Fibroblast of skin of scalp (primary cell): ENCODE measurements at places on chromosomes 1 and 21.

DNA sequence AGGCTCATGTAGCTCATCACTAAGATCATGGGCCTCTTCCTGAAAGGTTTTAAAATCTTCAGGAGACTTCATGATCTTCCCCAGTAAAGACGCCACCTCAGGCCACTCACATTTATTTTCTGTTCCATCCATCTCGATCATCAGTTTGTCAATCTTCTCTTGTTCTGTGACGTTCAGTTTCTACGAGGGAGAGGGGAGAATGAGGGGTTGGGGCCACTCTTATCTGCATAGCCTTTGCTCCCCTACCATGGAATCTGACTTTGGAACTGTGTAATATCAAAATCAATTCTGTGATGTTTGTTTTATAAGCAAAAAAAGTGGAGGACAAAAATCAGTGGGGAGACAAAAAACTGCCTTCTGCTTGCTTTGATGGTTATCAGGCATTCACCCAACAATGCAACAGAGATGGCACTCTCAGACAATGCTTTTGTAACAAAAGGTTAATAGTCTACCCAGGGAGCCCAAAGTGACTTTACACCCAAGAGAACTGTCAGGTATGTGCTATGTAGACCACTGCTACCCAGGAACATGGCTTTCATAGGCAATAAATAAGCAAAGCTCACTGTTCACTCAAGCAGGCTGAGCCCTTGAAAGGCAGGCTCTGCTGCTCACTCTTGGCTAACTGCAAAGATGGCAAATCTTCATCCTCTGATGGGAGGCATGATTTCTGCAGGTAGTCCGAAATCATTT is 10.5 kb downstream of the ENO1 start:
- DNase-seq, result no peak

GRCh38 chr1:61318319-61319125 is 236.2 kb downstream of the NFIA start:
- DNase-seq, result peak; percentile 77

GRCh38 chr1:150552128-150552910 is 3.1 kb downstream of the ADAMTSL4 start:
- peak; percentile 80 for DNase-seq

DNA sequence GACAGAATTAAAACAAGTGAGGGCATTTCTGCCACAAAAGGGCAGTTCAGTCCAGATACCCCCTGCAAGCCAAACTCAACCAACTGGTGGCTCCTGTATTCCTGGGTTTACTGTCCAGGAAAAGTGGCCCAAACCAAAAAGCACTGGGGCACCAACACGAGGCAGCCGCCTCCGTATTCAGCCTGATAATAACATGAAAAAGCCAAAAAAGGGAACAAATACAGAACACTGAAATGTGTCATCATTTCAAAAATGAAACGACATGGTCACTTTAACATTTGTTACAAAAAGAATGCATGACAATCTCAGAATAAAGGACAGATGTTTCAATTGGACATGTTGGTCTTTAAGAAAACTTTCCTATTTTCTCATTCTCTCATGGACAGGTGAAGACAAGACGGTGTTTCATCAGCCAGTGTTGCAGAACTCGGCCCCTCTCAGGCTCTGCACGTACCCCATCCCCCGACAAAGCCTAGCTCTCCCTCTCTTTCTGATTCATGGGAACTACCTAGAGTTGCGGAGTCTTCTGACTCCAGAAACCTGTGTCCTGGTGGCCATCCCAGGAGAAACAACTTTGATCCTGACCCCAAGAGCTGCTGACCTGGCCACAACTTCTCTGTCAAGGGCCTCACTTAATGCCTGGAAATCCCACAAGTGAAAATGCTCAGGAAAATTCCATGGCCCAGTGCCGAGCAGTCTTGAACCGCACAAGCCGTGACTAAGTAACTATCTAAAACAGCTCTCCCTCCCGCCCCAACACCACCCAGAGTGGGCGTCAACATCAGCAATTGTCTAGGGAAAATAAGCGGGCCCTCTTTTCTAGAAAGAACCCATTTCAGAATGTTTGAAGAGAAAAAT is 27.1 kb downstream of the ZBTB17 start:
- DNase-seq, result peak; percentile 93

- DNase-seq, result no peak
Observed at GRCh38 chr1:3114846-3115245, 45.8 kb downstream of the PRDM16 start.

DNA sequence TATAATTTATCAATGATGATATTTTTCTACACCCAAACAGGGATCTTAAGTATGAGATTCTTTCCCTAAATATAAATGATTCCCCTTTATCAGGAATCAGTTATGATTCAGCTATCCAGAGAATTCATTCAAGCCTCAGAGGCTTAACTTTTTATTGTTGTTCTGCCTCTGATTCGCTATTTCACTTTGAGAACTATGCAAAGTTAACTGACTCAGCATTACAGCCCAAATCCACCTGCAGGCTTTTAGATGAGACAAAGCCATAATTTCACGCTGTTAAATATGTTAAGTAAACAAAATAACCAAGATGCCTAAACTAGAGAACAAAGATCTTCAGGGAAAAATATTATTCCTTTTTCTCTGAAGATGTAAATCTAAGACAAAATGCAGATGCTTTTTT is 8.5 kb downstream of the SCYL3 start:
- no peak for DNase-seq

- DNase-seq, result no peak
Observed at GRCh38 chr1:189499736-189500135, 977.9 kb downstream of the BRINP3 start.

GRCh38 chr1:178819123-178819522 is 51.8 kb downstream of the ANGPTL1 start:
- no peak for DNase-seq

GRCh38 chr1:92936865-92937264 is 24.4 kb downstream of the DIPK1A start:
- no peak for DNase-seq

DNA sequence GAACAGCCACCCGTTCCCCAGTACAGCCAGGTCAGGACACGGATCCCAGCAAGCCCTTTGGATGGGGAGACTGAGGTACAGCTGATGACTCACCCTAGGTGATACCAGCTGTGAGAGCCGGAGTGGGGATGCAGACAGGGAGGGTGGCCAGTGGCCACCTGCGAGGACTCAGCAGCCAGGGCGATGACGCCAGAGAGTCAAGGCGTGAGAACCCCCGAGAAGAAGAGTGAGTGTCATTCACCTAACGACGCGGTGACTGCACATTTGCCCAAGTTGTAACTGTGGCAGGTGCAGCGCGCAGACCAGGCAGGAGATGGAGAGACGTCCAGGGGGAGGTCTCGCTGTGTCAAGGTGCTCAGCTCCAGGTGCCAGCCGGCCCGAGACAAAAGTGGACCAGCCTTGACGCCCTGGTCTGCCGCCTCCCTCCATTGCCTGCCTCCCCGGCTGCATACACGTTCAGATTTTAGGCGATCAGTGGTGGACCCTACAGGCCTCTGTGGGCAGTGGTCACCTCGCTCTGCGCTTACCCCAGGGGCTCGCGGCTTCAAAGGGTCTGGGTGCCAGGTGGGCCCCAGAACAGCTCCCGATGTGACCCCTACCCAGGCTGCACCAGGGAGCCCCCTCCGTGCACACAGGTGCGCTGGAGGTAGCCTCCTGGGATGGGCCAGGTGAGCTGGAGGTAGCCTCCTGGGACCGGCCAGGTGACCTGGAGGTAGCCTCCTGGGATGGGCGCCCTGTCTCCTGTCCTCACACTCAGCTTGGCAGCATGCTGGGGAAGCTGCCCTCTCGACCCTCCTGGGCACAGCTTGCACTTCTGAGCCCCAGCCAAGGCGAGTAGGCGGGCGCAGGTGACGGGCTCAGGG is 11.9 kb downstream of the LRRC3 start:
- no peak for DNase-seq

GRCh38 chr1:45348966-45349677 is 8.9 kb upstream of the MUTYH start:
- no peak for DNase-seq

DNA sequence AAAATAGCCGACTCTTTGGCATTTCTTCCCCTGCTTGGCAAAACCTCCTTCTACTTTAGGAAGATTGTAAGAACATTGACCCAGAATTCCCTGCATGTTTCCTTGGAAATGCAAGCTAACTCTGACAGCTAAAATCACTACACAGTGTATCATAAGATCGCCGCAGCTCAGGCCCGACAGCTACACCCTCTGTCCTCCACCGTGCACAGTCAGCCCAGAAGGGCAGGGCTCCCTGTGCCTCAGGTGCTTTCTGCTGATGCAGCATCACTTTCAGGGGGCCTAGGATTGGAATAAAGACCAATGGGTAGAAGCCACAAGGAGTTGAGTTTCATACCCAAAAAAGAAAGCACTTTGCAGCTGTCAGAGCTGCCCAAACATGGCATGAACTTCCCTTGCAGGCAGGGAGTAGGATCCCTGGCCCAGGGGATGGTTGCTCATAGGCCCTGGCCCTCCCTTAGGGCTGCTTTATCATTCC is 145.3 kb downstream of the SEC16B start:
- DNase-seq, result no peak

DNA sequence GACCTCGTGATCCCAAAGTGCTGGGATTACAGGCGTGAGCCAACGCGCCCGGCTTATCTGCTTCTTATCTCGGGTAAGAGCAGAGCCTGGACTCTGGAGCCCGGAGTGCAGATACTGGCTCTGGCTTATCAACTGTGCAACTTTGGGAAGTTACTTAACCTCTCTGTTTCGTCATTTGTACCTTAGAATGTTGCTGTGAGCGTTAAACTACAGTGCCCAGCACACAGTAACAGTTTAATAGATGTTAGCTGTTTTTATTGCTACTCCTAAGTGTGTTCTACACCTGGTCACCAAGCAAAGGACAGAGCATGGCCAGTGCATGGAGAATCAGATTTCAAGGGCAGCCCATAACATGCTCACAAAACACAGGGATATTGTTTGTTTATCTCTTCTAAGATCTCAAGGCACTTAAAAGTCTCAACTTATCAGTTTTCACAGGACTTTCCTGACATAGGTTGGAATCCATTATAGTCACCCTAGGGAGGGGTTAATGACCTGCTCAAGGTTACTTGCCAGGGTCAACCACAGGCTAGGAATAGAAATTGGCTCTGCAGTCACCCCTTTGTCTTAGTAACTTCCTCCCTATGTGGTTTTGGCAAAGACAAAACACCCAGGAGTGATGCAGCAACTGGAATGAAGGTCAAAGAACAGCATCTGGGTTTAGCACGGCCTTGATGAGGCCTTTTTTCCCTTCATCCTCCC is 22.5 kb upstream of the SRP9 start:
- DNase-seq, result peak; percentile 79

DNA sequence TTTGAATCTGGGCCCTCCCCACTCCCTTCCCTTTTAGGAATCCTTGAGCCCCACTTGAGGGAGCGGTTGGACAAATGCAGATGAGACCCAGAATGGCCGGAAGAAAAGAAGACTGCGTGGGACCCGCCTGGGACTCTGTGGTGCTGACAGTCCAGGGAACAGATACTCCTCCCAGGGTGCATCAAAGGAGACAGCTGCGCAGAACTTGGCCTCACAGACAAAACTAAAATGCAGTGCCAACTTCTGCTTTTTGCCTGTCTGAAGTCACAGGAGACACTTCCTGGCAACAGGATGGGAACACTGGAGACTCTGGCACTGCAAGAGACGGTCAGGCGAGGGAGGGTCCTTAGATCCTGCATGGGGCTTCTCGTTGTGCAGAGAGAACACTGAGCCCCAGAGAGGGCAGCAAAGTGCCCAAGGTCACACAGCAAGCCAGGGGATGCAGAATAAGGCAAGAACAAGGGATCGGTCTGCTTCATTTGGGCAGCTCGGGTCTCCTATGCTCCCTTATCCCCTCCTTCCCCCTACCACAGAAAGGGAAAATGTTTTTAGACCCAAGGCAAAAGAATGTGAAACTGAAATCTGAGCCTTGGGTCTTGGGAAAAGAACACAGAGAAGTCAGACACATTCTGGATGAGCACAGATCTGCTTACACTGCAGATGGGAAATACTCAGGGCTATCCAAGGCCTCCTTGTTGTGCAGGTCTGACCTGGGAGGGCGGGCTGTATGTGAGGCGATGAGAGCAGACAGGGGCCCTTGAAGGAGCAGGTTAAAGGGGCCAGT is 182.4 kb downstream of the TRABD2B start:
- DNase-seq, result no peak

DNA sequence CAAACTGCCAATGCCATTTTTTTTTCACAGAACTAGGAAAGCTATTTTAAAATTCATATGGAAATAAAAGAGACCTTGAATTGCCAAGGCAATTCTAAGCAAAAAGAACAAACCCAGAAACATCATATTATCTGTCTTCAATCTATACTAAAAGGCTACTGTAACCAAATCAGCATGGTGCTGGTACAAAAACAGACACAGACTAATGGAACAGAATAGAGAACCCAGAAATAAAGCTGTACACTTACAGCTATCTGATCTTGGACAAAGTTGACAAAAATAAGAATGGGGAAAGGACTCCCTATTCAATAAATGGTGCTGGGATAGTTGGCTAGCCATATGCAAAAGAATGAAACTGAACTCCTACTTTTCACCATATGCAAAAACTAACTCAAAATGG is 50.5 kb downstream of the RGS4 start:
- DNase-seq, result no peak

- DNase-seq, result no peak
Observed at GRCh38 chr1:93541045-93541444, 93.1 kb downstream of the FNBP1L start.

GRCh38 chr1:145884675-145885074 is 991 bp downstream of the ANKRD35 start:
- DNase-seq, result peak; percentile 33

DNA sequence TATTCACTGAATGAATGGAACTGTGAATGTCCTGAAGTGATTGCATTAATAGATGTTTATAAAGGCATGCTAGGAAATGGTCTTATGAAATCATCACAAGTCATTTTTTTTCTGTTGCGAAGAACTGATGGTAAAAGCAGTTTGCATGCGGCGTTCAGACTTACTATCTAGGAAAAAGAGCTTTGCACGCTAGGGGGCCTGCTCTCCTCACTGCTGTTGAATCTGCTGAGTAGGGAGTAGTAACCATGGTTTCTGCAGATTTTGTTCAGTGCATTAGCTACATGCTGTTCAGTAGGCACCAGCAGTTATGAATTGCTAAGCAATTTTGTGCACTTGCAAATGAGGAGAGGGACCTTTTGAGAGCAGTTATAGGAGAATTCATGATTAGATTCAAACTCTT is 57.9 kb downstream of the CENPF start:
- peak; percentile 91 for DNase-seq
